ENCODE measurements at places on chromosomes 5 and 9.

GRCh38 chr9:107397076-107398044 is 92.2 kb downstream of the KLF4 start:
- H3K27me3 ChIP-seq, result no peaks in the 10 kb centered on the region
- DNase-seq, result no peak
- H3K27ac ChIP-seq, result no peak overlapping the region
- no peaks in the 10 kb centered on the region for H3K4me1 ChIP-seq
- H3K4me3 ChIP-seq, result no peak overlapping the region

- peaks cover 6% of the 10 kb centered on the region for H3K36me3 ChIP-seq
- no peaks in the 10 kb centered on the region for H3K4me1 ChIP-seq
- peak; percentile 81 for DNase-seq
Observed at GRCh38 chr9:112233769-112234168, 58.7 kb upstream of the SUSD1 start.

- no peaks in the 10 kb centered on the region for H3K36me3 ChIP-seq
- H3K27ac ChIP-seq, result no peak within 1 kb of the TSS
- H3K4me1 ChIP-seq, result peaks cover 4% of the 10 kb centered on the region
- DNase-seq, result no peak
Observed at GRCh38 chr5:42756606-42757601, at the start of gene CCDC152. Gene CCDC152 (plus strand): TSS chr5:42756818. CDS start chr5:42759122, 2,304 bp downstream.

DNA sequence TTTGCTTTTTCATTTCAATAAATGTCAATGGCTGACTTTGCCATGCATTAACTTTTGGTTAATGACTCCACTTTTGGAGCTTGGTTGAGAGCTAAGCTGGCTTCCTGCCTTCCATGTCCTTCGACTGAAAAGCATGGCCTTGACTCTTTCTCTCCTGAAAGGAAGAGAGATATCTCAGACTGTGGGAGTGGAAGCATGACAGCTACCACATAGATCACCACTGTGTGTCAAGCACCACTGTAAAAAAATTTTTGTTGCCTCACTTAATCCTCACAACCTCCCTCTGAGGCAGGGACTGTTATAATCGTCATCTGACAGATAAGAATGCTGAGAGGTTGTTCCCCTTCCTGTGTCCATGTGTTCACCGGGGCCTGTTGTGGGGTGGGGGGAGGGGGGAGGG is 184.8 kb downstream of the RORB start:
- no peak overlapping the region for H3K4me3 ChIP-seq
- H3K4me1 ChIP-seq, result no peaks in the 10 kb centered on the region
- DNase-seq, result no peak
- H3K36me3 ChIP-seq, result no peaks in the 10 kb centered on the region
- H3K27me3 ChIP-seq, result no peaks in the 10 kb centered on the region

DNA sequence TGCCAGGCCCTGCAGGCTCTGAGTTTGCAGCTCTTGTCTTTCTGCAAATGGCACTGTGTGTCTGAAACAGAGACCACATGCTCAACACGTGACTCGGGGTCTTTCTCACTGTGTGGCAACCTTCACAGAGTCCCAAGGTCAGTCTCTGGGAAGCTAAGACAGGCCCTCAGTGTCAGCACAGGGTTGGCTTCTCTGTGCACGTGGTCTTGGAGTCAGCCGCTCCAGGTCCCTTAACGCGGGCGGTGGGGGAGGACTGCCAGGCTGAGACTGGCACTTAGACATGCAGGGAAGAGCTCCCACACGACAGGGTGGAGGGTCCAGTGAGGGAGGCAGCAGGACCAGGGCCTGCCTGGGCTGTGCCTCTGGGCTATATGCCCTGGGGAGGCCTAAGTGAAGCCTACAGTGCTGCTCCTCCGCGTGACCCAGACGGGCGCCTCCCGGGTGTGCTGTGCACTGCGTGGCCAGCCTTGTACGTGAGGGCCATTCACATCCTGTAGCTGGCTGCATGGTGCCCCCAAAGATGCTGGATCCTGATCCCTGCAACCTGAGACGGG is 76.8 kb downstream of the ADAMTS2 start:
- H3K4me3 ChIP-seq, result no peak overlapping the region
- no peak overlapping the region for H3K27ac ChIP-seq
- H3K36me3 ChIP-seq, result peaks cover 9% of the 10 kb centered on the region

DNA sequence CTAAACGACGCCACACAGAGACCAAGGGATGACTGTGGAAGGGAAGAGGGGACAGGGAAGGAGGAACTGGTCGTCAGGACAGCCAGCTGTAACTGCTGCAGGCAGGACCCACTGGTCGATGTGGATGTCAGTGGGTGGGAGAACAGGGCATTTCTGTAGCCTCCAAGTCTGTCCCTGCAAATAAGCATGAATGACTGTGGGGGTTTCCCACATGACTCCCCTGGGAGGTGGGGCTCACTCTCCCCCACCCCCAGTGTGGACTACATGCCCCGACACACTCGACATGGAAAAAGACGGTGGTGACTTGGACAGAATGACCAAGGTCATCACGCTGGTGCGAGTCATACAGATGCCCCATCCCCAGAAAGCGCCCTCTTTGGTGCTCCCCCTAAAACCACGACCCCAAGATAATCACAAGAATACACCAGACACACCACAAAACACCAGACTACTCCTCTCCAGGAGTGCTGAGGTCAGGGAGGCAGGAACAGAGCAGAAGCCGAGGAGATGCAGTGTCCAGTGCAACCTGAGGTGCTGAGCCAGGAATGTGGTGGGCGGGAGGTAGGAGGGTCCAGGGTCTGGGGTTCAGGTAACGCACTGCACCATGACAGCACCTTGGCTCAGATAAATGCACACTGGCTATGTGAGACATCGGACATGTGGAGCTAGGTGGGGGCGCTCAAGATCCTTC is 64.9 kb downstream of the SECISBP2 start:
- H3K36me3 ChIP-seq, result peaks cover 8% of the 10 kb centered on the region
- DNase-seq, result no peak
- H3K4me1 ChIP-seq, result no peaks in the 10 kb centered on the region
- H3K27ac ChIP-seq, result no peak overlapping the region

- H3K4me3 ChIP-seq, result no peak overlapping the region
- H3K27ac ChIP-seq, result no peak overlapping the region
- no peaks in the 10 kb centered on the region for H3K4me1 ChIP-seq
Observed at GRCh38 chr5:131196331-131196730, 25.6 kb downstream of the LYRM7 start.

DNA sequence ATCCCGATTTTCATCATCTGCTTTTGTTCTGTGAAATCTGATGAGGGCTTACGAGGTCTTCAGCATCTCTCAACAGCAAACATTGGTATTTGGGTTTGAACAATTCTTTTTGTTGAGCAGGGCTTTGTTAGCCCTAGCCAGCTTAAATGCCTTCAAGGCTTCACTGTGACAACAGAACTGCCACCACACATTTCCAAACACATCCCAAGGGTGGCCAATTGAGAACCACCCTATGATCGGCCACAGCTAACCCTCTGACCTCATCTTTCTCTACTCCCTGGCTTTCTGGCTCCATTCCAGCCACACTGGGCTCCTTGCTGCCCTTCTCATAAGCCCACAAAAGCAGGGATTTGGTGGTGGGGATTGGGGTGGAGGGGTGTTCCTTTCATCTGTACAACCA is 17.6 kb downstream of the MTX3 start:
- no peak for DNase-seq
- H3K27ac ChIP-seq, result no peak overlapping the region
- H3K36me3 ChIP-seq, result peaks cover 5% of the 10 kb centered on the region
- no peak overlapping the region for H3K4me3 ChIP-seq
- no peaks in the 10 kb centered on the region for H3K4me1 ChIP-seq

DNA sequence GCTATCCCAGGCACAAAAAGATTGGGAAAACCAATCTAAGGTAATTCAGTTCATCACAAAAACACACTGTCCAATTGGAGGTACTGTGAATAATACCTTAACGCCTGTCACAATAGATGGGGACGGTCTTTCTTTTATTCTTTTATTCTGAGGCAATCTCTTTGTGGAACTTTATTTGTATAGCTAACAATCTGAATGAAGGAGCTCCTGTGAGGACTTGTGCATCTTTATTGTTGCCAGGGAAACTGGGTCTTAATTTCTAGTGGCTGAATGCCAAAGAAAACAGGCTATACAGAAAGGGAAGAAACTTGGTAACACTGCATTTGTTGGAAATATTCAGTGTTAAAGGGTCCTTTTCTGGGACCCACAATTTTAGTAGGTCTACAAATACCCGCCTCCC is 546.9 kb upstream of the C9orf72 start:
- H3K4me1 ChIP-seq, result no peaks in the 10 kb centered on the region
- no peak overlapping the region for H3K27ac ChIP-seq
- DNase-seq, result no peak
- H3K4me3 ChIP-seq, result no peak overlapping the region
- H3K36me3 ChIP-seq, result no peaks in the 10 kb centered on the region

DNA sequence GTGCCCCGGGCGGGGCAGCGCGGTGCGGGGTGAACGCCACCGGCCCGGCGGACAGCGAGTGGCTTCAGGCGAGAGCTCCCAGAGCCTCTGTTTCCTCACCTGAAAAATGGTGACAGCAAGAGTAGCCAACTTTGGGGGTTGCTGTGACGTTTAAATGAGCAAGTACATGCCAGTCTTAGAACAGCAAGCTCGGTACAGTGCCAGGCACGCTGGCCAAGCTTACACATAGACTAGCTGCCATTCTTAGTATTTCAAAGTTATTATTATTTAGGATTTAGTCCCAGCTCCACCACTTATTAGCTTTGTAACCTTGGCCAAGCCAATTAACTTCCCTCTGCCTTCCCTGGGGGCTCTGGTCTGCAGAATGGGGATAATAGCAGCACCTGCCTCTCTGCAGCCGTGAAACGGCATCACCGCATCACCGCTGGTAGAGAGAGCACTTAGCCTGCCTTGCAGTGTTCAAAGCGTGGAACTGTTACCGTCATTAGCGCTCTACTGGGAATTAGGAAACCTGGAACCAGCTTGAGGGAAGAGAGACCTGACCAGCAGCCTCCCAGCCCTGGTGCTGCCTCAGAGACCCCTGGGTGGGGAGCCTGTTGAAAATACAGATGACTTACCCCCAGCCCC is at the start of gene C9orf50:
Gene C9orf50 (minus strand): TSS at position 433 of the 627 bp plus-strand sequence. CDS start 527 bp downstream, outside the sequence.
- peak within 1 kb of the TSS; percentile 71 for H3K4me3 ChIP-seq
- peaks cover 2% of the 10 kb centered on the region for H3K27me3 ChIP-seq
- no peak for DNase-seq
- H3K27ac ChIP-seq, result no peak within 1 kb of the TSS

- H3K27me3 ChIP-seq, result no peaks in the 10 kb centered on the region
- H3K27ac ChIP-seq, result no peak overlapping the region
- peak; percentile 45 for DNase-seq
- H3K4me1 ChIP-seq, result no peaks in the 10 kb centered on the region
- no peak overlapping the region for H3K4me3 ChIP-seq
Observed at GRCh38 chr9:133351908-133352634, 4.1 kb downstream of the RPL7A start.

GRCh38 chr5:32625547-32625946 is 40.2 kb downstream of the SUB1 start:
- no peaks in the 10 kb centered on the region for H3K4me1 ChIP-seq
- no peaks in the 10 kb centered on the region for H3K27me3 ChIP-seq
- no peak overlapping the region for H3K4me3 ChIP-seq
- no peaks in the 10 kb centered on the region for H3K36me3 ChIP-seq

DNA sequence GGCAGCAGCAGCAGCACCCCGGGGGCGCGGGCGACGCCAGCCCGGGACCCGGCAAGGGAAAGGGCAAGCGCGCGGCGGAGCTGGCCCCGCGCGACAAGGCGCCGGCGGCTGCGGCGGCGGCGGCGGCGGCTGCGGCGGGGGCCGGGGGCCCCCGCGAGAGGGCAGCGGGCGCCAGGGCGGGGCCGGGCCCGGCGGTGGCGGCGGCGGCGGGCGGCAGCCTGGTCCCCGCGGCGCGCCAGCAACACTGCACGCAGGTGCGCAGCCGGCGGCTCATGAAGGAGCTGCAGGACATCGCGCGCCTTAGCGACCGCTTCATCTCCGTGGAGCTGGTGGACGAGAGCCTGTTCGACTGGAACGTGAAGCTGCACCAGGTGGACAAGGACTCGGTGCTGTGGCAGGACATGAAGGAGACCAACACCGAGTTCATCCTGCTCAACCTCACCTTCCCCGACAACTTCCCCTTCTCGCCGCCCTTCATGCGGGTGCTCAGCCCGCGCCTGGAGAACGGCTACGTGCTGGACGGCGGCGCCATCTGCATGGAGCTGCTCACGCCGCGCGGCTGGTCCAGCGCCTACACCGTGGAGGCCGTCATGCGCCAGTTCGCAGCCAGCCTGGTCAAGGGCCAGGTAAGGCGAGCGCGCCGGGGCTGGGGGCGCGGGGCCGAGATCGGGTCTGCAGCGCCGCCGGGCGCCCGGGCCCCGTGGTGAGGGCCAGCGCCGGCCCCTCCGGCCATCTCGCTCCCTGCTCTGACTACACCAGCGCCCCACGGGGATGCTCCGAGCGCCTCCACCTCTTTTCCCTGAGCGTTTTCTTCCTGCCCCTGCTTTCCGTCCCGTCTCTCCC is at the start of gene UBE2QL1:
Gene UBE2QL1 (plus strand): TSS at position 238 of the 843 bp plus-strand sequence. CDS start 35 bp downstream, at position 273.
- peak; percentile 16 for DNase-seq
- no peak within 1 kb of the TSS for H3K27ac ChIP-seq
- H3K4me1 ChIP-seq, result peaks cover 5% of the 10 kb centered on the region
- peak within 1 kb of the TSS; percentile 57 for H3K4me3 ChIP-seq
- no peaks in the 10 kb centered on the region for H3K36me3 ChIP-seq

- H3K27ac ChIP-seq, result no peak overlapping the region
- H3K4me3 ChIP-seq, result no peak overlapping the region
- no peaks in the 10 kb centered on the region for H3K36me3 ChIP-seq
- H3K27me3 ChIP-seq, result no peaks in the 10 kb centered on the region
Observed at GRCh38 chr9:135343837-135344522, 135.6 kb upstream of the PPP1R26 start.

- no peak overlapping the region for H3K27ac ChIP-seq
- H3K36me3 ChIP-seq, result no peaks in the 10 kb centered on the region
- H3K4me3 ChIP-seq, result no peak overlapping the region
- peaks cover 12% of the 10 kb centered on the region for H3K27me3 ChIP-seq
- H3K4me1 ChIP-seq, result no peaks in the 10 kb centered on the region
Observed at GRCh38 chr5:141757402-141757801, 75.4 kb upstream of the ARAP3 start.

DNA sequence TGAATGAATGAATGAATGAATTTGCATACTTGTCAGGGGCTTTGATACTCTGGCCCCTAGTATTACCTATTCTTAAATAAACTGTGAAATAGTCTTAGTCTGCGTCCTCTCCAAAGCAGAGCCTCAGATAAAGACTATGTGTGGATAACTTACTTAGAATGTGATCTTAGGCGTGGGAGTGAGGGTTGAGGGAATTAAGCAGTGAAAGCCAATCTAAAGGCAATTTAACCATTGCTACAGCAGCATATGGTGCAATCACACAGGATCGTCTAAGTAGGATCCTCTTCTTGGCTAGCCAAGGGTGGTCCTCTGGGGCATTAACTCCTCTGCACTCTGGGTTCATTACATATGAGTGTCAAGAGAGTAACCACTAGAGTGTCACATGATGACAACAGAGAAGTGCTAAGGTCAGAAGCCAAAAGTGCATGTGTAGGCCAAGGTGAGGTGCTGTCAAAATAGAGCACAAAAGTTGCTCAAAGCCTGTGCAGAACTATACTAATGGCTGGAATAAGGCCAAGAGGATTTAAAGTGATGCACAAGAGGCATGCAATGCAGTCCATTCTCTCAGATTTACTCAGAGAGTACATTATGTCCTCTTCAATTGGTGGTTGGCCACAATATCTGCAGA is 274.4 kb upstream of the SEMA6A start:
- no peaks in the 10 kb centered on the region for H3K36me3 ChIP-seq
- H3K4me3 ChIP-seq, result no peak overlapping the region
- H3K27ac ChIP-seq, result no peak overlapping the region
- DNase-seq, result no peak
- no peaks in the 10 kb centered on the region for H3K27me3 ChIP-seq
- peaks cover 2% of the 10 kb centered on the region for H3K4me1 ChIP-seq

- no peak overlapping the region for H3K4me3 ChIP-seq
- no peaks in the 10 kb centered on the region for H3K36me3 ChIP-seq
- no peaks in the 10 kb centered on the region for H3K4me1 ChIP-seq
- no peak for DNase-seq
Observed at GRCh38 chr5:129921204-129921603, 16.9 kb downstream of the CHSY3 start.

Measured in trophoblast cell (in vitro differentiated cells and primary cell).